Right renal pelvis (tissue), 4 donors: ENCODE measurements at places on chromosomes 3 and 15. TPM values are rescaled to one million over a fixed set of nuclear protein-coding genes. Genes with fewer than 3 reads are reported as not detected.

The SNX22 gene
- polyA plus RNA-seq, result 1.6 TPM

The GOLGA6B gene
- not detected for polyA plus RNA-seq

The ZBED2 gene
- polyA plus RNA-seq, result 0.44 TPM

The ABI3BP gene
- polyA plus RNA-seq, result 23.9 TPM

The FOXB1 gene
- polyA plus RNA-seq, result not detected

The AP3B2 gene
- 3.6 TPM for polyA plus RNA-seq

DNA sequence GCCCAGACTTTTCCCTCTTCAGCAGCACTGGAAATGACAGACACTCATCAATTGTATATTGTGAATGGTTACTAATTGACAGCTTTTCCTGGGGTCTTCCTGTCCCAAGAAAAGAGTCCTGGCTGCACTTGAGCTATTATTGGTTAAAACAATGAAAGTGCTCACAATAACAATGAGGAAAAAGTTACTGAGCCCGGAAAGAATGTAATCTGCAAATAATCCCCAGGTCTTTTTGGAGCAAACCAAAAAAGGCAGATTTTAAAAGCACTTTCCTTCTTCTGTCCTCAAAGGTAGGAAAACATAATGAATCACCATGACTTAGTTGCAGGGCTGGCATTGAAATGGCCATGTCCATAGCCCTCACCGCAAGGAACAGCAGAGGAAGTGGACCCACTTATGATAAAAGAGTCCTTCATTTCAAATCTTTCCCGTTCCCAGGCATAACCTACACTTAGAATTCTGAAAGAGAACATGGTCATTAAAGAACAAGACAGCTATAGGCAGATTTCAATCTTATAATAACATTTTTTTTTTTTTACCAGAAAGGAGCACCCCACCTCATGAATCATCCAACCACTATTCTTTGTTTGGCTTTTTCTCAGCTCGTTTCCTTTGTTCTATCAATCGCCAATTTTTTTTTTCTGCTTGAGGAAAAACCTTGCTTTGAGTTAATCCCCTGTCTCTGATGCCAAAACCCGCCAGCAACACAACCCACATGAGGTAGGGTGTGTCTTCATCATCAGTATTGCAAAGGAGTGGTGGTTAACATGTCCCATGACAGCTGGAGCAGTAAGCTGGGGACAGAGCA lies 35.5 kb upstream of the ATP1B3 start:
- no peak for DNase-seq

- DNase-seq, result no peak
Measured at GRCh38 chr3:186520957-186521842, 23.0 kb downstream of the CRYGS start.

- no peak for DNase-seq
Measured at GRCh38 chr3:1164101-1164500, 71.3 kb downstream of the CNTN6 start.

GRCh38 chr3:188553569-188553968 lies 399.6 kb downstream of the LPP start:
- DNase-seq, result no peak

DNA sequence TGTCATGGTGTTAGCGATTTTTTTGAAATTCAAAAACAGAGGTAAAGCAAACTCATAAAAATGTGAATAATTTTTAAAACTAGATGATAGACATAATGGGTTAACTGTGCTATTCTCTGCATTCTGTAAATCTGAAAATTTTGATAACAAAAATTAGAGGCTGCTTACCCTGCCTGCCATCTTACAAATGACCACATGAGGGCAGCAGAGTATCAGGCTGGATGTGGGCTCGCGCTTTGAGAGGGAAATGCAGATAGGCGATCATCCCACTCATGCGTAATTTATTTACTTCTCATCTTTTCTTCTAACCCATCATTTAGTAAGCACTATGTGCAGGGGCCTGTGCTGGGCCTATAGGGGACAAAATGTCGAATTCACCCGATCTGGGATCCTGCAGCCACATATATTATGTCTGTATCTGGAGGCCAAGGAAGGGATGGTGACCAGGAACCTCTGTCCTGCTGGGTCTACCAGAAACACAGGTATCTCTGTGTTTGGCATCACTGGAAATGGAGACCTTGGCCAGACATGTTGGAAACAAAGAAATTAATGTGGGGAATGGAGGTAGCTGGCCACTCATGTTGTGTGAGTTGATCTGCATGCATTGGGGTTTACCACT lies 7.8 kb upstream of the RAD18 start:
- peak; percentile 32 for DNase-seq

DNA sequence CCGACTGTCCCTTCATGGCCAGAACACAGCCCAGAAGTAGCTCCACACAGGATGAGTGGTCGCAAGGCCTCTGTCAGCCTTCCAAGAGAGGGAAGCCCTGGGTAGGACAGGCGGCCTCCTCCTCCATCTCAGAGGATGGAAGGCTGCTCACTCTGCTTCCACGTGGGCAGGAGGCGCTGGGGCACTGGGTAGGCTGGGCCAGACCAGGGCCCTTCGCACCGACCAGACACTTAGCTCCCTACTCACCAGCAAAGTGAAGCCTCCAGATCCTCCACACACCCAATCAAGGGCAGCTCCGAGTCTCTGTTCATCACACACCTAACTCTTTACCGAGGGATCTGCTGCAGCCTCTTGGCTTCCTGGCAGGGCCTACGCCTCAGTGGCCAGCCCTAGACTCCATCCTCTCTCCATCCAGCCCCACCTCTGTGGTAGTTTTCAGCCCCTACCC lies 24.3 kb upstream of the PLXNA1 start:
- DNase-seq, result no peak

GRCh38 chr15:90411176-90411575 lies 23.1 kb downstream of the IQGAP1 start:
- no peak for DNase-seq

DNA sequence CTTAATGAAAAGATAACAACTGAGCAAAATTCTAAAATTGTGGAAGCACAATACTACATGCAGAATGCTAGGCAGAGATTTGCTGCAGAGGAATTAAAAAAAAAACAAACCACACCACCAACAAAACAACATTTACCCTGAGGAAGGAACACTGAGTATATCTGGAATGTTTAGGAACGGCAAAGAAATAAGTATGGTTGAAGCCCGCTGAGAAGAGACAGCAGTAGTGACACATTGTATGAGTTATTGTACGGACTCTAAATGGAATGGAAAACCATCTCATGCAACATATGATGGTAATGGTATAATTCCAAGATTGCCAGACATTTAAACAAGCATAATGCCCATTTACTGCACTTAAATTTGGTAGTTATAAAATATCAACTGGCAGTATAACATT lies 568.2 kb upstream of the CCDC54 start:
- no peak for DNase-seq

GRCh38 chr3:197889204-197889930 lies 60.6 kb upstream of the RPL35A start:
- DNase-seq, result no peak

GRCh38 chr3:111954228-111954990 lies 24.4 kb upstream of the ABHD10 start:
- DNase-seq, result no peak

- no peak for DNase-seq
Measured at GRCh38 chr3:186931532-186932280, 1.4 kb downstream of the ST6GAL1 start.

DNA sequence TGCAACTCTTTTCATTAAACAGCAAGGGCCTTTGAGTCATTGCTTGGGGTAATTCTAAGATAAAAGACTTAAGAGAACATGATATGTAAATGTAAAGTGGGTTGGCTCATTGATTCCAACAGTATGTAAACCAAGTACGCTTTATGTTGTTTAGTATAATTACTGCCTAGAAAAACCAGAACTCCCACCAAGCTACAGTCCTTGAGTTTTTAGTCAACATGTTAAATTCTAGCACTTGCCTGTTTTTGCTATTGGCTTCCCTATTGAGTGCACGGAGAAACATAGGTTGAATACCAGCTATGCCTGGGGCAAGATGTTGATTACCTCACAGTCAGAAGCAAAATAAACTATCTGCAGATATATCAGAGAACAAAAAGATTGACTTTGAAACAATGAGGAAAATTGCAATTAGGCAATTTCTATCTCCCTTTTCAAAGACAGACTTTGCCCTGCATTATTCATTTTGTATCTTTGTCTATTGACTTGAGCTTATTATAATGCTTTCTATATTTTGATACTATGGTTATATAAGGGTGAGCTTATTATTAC lies 179.3 kb downstream of the ZPLD1 start:
- DNase-seq, result no peak
